ENCODE measurements at places on chromosomes 2 and 18.
A peak's percentile ranks its signal among the peaks of the same experiment; 100 is the strongest.

DNA sequence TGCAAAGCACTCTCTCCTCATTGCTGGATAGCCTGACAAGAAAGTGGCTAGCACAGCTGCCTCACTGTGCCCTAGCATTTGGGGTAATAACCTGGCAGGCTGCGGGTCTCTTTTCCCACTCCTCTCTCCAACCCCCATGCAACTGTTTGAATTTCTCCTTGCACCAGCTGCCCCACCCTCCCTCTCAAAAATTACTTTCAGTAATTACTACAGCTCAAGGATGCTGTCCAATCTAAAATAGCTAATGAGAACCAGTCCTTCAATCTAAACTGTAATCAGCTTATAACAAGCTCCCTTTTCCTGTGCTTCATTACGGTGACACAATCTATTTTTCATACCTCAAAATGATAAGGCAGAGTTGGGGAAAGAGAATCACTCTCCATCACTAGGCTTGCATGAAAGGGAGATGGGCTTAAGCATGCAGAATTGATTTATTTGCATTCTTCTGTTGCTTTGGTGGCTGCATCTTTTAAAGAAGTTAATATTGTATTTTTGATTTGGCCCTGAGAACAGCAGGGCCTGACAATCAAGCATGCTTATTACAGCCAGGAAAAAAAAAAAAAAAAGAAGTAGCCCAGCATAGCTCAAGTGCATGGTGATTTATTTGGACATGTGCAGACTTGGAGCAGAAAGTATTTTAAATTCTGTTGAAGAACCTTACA is 881.8 kb downstream of the SLC4A3 start:
- DNase-seq: no peak

DNA sequence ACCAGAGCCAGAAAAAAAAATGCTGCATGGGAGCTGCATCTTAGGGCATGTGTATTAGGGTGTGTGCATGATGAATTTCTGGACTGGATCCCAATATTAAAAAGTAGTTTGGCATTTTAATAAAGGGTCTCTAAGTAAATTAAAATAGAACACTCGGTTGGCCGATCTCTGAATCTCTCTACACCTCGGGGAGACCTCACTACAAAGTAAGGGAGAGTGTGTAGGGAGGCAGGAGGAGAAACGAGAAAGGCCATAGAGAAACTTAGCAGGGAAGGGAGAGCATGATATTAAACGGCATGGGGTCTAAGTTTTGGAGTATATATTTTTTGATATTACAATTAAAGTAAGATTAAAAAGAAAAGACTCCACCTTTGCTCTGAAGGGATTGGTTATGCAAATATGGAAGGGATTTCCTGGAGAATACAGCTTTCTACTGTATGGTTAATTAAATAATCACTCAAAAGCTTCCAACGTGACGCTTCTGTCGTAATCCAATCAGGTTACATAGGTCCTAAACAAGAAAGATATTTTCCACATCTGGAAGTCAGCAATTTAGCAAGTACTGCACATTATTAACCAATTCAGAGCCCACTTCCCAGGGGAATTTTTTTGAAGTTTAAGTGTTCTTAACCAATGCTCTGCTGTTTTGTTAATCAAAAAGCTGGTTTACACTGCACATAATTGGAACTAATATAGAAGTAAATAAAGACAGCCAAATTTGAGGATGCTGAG is 1.0 kb upstream of the ZEB2 start:
- DNase-seq: no peak

DNA sequence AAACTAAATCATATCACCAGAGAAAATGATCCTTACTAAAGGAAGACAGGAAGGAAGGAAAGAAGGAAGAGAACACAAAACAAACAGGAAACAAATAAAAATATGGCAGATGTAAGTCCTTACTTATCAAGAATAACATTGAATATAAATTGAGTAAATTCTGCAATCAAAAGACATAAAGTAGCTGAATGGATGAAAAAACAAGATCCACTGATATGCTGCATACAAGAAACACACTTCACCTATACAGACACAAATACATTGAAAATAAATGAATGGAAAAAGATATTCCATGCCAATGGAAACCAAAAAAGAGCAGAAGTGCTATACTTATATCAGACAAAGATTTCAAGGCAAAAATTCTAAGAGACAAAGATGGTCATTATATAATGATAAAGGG is 18.0 kb upstream of the SRD5A2 start:
- DNase-seq: no peak

GRCh38 chr2:135798275-135798705 is 38.7 kb downstream of the LCT start:
- no peak for DNase-seq

DNA sequence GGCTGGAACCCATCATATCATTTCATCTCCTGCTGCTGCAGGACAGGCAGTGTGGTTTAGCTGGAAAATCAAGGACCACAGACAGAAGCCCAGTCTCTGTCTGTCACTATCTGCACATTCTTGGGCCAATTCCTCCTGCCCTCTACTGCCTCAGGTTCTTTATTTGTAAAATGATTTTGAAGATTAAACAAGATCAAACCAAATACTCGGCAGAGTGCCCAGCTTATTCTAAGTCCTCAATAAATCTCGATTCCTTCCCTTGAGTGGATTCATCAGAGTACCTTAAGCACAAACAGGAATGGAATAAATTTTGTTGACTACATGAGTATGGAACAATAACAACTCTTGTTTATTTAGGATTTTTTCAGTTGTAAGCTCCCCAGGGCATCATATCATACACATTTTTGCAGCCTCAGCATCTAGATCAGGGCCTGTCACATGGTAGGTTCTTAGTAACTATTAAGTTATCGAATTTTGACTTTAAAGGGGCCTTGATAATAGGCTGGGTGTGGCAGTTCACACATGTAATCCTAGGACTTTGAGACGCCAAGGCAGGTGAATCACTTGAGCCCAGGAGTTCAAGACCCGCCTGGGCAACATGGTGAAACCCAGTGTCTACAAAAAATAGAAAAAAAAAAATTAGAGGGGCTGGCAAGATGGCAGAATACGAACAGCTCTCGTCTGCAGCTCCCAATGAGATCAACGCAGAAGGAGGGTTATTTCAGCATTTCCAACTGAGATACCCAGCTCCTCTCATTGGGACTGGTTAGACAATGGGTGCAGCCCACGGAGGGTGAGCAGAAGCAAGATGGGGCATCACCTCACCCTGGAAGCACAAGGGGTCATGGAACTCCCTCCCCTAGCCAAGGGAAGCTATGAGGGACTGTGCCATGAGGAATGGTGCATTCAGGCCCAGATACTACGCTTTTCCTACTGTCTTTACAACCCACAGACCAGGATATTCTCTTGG is 11.1 kb downstream of the RHOB start:
- DNase-seq: no peak

DNA sequence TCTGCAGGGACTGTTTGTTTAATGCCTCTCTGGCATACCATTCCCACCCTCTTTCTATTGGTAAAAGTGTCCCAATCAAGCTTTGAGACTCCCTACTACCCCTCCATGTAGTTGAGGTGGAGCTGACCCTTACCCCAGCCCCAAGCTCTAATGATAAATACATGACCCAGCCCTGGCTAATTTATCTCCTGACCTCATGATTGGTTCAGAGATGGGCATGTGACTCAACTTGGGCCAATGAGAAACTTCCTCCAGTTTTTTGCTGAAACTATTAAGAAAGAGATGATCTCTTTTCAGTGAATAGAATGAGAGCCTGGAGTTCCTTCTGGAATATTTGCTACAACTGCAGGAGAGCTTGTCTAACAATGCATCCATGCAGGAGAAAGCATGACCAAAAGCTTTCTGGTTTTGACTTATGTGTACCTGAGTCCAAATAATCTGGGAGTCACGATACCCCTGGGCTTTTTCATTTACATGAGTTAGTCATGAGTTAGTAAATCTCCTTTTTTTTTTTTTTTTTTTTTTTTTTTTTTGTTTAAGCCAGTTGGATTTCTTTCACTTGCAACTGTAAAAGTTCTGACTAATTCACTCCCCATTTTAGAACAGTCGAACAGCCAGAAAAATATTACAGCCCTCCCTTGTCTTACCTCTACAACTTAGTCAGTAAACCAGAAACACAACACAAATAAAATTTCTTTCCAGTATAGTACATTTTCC is 66.5 kb upstream of the TLK1 start:
- DNase-seq: no peak

DNA sequence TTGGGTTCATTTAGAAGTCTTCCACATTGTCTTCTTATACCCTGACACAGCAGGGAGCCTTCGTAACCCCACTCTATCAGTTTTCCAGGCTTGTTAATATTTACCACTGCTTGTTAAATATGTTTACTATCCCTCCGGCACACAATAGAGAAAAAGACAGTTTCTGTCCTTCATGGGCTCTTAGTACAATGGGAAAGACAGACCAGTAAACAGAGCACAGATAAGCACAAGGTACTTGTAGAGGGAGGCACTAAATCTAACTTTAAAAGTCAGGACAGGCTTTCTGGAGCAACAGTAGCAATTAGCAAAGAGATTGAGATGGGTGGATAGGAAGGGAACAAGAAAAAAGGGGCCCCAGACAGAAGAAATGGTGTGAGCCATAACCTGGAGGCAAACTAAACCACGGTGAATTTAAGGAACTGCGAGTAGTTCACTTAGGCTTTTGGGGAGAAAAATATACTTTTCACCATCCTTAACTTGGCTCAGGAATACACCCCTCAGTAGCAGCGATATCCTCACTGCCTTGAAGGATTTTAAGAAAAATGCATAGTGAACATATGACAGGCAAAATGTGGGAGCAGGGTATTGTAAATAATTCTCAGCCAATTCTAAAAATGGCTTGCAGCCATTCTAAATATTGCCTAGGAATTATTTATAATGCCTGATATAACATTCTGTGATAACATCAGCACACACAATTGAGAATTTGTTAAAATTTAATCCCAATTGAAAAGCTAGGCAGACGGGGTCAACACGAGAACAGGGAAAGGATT is 383.7 kb downstream of the CDH2 start:
- DNase-seq: no peak

DNA sequence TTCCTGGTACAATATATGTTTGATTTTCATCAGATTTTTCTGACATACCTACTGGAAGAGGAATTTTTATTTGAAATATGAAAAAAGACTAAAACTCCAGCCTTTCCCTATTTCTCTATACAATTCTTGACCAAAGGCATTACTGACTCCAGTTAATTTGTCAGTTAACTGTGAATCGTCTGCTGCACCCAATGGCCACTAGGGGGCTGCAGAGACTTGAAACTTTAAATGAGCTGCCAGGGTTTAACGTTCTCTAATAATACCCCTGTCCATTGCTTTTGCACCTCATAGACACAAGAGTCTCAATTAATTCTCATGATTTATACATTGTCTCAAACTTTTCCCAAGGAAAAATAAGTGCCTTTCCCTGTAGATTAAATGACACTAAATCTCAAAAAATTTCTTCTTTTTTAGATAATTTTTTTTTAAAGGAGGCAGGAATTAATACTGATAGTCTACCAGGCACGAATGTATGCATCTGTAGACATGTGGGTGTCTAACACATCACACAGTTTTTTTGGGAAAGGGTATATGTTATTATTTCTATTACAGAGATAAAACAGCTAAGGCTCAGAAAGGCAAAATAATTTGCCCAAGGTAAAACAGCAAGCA is 1.8 kb upstream of the ALK start:
- DNase-seq: peak; percentile 66

GRCh38 chr2:191635333-191636234 is 42.4 kb upstream of the NABP1 start:
- DNase-seq: peak; percentile 8

- no peak for DNase-seq
Observed at GRCh38 chr2:33426666-33427231, 49.7 kb upstream of the RASGRP3 start.

DNA sequence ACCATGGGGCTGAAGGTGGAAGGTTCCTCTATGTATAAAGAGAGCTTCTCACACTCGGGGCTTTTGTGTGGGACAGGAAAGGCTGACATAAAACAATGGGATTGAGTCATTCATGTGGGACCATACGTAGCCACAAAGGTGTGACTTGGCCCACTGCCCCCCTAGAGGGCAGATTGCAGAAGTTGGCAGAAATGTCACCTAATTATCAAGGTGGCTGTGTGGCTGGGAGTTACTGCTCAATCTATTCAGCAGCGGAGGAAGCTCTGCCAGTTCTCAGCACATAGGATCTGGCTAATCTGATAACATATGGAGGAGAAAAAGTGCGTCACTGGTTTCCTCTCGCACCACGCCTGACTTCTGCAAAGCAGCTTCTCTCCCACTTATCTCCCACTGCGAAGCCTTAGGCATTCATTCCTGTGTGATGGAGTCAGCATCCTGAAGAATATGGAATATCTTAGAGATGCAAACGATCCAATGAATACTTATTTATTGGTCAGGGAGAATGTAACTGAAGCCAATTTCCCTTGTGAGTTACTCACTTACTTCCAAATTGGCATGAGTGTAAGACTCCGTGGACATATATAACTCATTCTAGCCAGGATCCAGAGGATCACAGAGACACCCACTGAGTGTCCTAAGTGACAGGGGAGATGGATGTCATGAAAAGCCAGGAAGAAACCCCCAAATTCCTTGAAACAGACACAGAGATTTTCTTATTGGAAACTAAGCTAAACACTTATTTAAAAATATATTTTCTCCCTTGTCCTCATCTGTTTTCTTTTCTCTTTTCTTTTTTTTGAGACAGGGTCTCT is 344.8 kb downstream of the TGIF1 start:
- no peak for DNase-seq

DNA sequence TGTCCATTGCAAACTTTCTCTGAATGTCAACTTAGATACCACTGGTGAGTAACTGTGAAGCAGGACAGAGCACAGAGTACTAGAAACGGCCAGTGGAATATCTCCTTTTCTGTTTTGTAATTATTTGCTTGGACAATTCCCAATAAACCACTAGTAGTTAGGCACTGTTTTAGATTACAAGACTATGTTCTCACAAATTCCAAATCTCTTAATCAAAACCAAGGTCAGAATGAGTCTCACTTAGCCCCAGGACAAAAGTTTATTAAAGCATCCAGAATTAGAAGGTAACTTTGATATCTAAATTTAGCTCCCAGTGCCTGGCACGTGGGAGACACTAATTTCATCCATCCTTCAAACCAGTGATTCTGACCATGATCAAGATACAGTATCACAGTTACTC is 89.0 kb downstream of the ZNF521 start:
- DNase-seq: no peak

GRCh38 chr2:20523799-20524187 is 76.9 kb downstream of the RHOB start:
- no peak for DNase-seq

- DNase-seq: no peak
Observed at GRCh38 chr2:157333304-157334047, 7.9 kb upstream of the ERMN start.

- no peak for DNase-seq
Observed at GRCh38 chr2:46232860-46233259, 64.3 kb upstream of the EPAS1 start.

GRCh38 chr18:54191352-54191751 is 33.1 kb downstream of the MBD2 start:
- no peak for DNase-seq

- no peak for DNase-seq
Observed at GRCh38 chr18:25433590-25433989, 81.6 kb upstream of the ZNF521 start.

All from GM13976 (cell line).